ENCODE measurements at places on chromosomes 2 and 18.

DNA sequence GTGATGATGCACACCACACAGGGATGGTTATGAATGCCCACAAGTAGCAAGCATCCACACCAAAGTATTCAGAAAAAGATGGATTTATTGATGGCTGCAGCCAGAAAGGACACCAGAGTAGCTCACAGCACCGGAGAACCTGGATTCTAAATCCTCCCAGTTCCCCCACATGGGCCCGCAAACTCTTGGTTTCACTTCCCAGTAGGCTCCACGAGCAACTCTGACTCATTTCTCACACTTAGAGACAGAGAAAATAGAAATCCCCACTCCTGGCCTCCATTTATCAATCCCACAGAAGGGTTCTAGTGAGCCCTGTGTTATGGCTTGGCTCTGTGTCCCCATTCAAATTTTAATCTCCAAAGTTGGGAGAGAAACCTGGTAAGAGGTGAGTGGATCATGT is 426.7 kb upstream of the MYT1L start:
- no peaks in the 10 kb centered on the region for H3K4me1 ChIP-seq
- H3K36me3 ChIP-seq: no peaks in the 10 kb centered on the region
- H3K27me3 ChIP-seq: no peaks in the 10 kb centered on the region
- no peak overlapping the region for H3K4me3 ChIP-seq
- DNase-seq: no peak

- H3K27ac ChIP-seq: no peak overlapping the region
- H3K36me3 ChIP-seq: no peaks in the 10 kb centered on the region
- no peaks in the 10 kb centered on the region for H3K27me3 ChIP-seq
- H3K4me3 ChIP-seq: no peak overlapping the region
- H3K4me1 ChIP-seq: no peaks in the 10 kb centered on the region
- DNase-seq: no peak
Measured at GRCh38 chr2:121886059-121886458, 130.6 kb downstream of the TSN start.

- no peaks in the 10 kb centered on the region for H3K36me3 ChIP-seq
- H3K27me3 ChIP-seq: no peaks in the 10 kb centered on the region
- H3K27ac ChIP-seq: no peak overlapping the region
- no peaks in the 10 kb centered on the region for H3K4me1 ChIP-seq
- no peak for DNase-seq
- no peak overlapping the region for H3K4me3 ChIP-seq
Measured at GRCh38 chr2:189498205-189498604, 56.9 kb downstream of the WDR75 start.

DNA sequence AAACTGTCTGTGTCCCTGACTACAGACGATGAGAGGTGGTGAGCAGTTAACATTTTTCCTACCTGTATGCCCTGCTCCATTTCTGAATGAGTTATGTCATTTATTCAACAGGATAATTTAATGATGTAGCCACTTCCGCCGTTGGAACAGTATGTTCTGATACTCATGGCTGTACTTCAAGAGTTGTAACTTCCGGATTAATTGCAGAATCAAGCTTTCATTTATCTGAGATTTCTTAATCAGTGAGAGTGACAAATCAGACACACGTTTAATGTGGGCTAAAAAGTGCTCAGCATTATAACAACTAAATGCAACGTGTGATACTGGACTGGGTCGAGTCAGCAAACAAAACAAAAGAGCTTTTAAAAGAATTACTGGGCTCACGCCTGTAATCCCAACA is 107.7 kb downstream of the KCTD1 start:
- H3K4me3 ChIP-seq: no peak overlapping the region
- H3K27ac ChIP-seq: no peak overlapping the region
- no peaks in the 10 kb centered on the region for H3K27me3 ChIP-seq

DNA sequence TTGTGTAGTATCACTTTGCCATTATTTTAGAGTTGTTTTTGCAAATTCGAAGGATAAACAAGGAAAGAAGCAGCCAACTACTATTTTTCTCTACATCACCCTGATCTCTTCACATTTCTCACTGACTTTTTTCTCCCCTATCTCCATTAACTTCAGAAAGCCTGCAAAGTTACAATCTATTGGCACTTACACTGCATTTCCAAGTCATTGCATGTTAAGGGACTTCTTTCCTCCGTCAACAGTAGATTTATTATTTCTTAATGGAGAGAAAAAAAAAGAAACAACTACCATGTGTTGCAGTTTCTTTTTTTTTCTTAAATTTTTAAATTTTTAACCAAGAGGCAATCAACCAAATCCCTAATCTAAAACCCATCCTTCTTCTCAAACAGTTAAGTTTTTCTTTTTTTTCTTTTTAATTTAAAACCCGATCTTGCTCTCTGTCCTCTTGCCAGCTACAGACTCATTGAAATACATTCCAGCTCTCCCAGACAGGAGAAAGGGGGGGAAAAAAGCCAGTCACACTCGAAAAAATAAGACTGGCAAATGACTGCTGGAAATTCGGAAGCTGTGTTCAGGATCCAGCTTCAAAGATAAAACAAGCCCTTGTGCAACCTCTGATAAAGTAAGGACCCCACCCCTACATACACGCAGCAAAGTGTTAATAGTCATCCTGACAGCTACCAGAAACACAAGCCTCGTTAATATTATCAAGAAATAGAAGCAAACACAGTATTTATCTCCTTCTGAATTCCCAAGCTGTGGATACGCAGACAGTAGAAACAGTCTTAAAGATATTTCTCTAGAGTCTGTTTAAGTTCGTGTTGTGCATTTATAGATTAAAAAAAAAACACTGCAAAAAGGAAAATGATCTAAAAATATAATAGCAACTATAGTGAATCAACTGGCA is 1.3 kb downstream of the LRRTM4 start:
- no peaks in the 10 kb centered on the region for H3K27me3 ChIP-seq
- no peaks in the 10 kb centered on the region for H3K36me3 ChIP-seq
- H3K4me1 ChIP-seq: no peaks in the 10 kb centered on the region
- no peak overlapping the region for H3K27ac ChIP-seq
